DND-41 (cell line): ENCODE measurements at places on chromosomes 2 and 18.

DNA sequence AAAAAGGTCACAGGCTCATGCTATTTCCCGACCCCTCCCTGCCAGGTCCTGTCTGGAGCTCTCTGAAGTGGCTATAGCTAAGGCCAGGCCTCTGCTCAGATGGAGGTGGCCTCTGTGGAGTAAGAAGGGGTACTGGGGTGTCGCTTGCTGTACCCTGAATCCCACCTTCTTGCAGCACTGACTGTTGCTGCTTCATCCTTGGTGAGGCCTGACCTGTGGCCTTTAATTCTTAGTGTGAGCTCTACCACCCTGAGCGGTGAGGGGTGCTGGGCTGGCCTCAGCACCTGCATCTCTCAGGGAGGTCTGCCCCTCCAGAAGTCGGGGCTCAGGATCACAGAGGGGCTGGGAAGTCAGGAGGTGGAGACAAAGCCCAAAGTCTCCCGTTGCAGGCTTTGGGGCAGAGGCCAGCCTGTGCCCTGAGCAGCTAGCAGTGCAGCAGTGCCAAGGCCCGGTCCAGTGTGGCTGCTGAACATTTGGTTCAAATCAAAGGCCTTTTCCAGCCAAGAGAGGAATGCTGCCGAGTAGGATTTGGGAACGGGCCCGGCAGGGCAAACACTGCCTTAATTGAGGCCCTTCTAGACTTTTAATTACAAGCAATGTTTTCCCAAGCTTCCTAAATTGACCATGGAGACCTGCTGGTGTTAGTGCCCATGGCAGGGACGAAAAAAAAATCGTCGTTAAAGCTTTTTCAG, 133.5 kb upstream of the HAAO start:
- DNase-seq = no peak

- DNase-seq = no peak
Measured at GRCh38 chr2:162056796-162057399, 17.1 kb downstream of the DPP4 start.

DNA sequence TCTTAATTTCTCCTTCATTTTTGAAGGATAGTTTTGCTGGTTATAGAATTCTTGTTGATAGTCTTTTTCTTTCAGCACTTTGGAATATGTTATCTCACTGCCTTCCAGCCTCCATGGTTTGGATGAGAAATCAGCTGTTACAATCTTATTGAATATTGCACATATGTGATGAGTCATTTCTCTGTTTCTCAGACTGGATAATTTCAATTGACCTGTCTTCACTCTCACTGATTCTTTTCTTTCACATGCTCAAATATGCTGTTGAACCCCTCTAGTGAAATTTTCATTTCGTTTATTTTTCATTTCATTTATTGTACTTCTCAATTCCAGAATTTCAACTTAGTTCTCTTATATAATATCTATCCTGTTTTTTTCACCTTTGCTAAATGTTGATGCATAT, 22.2 kb downstream of the PDK1 start:
- DNase-seq = no peak

DNA sequence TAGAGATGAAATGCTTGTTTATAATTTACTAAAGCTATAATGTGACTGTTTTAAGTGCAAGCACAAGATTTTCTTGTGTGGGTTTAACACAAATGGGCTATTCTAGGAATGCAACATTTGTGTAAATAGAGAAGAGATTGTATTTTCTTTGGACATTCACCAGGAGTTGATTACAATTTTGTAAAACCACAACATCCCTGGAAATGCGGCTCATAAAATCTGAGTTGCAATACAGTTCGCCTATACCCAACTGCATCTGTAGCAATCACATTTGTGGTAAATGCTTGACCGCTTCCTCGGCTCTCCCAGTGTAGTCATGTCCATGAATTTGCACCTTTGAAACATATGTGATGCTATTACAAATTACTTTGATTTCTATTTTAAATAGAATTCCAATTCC, 348.7 kb upstream of the CDH20 start:
- DNase-seq = no peak

- no peak for DNase-seq
Measured at GRCh38 chr2:121382744-121383143, 97.7 kb upstream of the TFCP2L1 start.

- no peak for DNase-seq
Measured at GRCh38 chr2:48069769-48070168, 163.5 kb upstream of the FBXO11 start.

DNA sequence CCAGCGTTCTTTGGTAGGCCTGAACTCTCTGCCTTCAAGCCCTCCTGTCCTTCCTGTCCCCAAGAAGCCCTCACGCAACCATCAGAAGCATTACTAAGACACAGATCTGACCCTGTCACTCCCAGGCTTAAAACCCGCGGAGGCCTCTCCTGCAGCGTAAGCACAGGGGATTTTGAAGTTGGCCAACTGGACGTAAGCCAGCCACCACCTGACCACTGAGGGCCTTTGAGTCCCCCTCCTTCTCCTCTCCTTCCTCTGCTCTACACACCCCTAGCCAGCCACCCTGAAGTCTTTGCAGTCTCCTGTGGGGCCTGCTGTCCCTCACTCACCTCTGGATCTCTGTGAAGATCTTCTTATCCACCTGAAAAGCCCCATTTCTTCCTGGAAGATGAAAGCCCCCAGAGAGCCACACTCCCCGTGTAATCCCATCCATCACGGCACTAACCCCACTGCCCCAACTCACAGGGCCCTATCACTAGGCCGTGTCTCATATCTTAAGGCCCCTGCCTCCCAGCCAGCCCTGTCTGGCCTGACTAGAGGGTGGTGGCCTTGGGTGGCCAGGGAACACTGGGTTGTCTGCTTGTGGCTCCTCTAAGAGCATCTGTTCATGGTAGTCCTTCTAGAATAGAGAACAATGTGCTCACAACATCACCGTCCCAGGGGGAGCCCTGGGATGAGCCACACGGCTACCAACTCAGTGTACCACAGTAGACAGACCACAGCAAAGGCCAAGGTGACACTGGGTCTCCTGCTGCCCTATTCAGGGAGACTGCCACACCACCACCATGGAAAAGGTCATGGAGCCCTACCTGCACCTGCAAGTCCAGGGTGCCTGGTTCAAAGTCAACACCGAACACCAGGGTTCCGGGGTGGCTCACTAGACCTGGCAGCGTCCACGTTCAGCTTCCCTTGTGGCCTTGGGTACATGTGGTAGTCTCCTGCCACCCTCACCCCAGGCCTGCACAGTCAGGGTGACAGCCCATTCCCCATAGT, 191.6 kb downstream of the ZBTB7C start:
- DNase-seq = no peak

DNA sequence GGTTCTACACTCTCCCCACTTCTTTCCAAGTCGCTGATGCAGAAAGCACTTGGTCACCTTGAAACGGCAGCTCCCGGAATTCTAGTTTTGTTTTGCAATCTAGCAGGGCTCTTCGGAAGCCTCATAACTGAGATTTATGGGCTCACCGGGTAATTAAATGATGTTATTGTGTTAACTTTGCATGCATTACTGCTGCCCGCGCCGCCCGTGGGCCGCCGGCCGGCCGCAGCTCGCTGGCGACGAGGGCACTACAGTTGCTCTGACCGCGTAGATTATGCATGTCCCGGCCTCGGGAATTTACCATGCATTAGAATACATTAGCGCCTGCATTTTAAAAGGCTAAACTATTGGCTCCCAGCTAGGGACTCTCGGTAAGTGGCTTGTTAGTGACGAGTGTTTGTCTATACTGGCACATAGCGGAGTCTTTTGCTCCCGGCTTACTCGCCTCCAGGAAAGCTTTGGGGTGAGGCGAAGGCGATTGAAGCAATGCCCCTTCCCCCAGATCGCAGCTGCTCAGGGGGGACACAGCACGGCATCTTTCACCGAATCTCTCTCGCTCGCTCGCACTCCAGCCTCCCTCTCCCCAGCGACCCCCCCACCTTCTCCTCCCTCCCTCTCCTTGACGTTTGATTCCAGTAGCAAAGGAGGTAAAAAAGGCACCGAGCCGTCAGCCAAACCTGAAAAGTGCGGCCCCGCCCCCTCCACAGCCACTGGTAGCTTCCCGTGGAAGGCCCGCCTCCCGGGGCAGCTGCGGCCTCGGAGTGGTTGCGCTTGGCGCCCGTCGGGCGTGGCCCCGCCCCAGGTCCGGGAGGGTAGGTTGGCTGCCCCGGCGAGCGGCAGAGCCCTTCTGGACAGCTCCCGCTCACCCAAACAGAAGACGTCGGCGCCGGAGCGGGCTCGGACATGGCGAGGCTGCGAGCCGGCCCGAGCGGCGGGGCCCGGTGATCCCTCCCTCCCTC, at the start of gene ONECUT2:
Gene ONECUT2, plus strand, starts transcription at position 839 of the 959 bp plus-strand sequence. CDS start 343 bp downstream, outside the sequence.
- no peak for DNase-seq

GRCh38 chr2:235494716-235495372, 1.0 kb downstream of the AGAP1 start:
- no peak for DNase-seq

GRCh38 chr2:143582046-143582747, 453.0 kb downstream of the ARHGAP15 start:
- no peak for DNase-seq

DNA sequence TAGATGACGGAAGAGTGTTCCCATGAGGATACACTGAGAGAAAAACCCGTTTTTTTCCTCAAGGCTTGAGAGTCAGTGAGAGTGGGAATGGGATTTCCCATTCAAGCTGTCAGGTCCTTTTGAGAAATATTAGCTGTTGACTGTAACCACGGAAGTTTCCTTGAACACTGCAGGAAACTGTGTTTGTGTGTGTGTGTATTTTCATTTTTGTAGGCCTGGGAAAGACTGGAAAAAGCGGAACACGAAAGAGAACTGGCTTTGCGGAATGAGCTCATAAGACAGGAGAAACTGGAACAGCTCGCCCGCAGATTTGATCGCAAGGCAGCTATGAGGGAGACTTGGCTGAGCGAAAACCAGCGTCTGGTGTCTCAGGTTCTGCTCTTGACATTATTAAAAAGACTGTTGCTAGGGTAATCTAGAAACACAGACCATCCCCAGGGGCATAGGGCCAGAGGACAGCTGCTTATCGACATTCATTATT, 98.8 kb upstream of the EML6 start:
- DNase-seq = no peak

DNA sequence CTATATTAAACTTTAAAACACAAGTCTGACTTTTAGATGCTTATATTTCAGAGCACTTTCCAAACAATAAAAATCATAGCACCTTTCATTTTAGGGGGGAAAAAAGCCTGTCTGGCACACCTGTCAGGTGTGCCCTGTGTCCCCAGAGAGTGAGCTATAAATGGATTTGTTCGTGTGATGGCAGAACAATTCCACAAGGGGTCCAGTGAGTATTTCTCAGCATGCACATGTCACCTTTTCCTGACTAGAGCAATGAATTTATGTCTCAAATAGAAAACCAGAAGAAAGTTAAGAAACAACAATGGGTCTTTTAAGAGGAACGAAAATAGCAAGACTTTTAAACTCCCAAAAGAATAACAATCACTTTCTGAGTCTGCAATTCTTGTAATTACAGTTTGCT, 55.9 kb downstream of the ACVR1C start:
- no peak for DNase-seq

DNA sequence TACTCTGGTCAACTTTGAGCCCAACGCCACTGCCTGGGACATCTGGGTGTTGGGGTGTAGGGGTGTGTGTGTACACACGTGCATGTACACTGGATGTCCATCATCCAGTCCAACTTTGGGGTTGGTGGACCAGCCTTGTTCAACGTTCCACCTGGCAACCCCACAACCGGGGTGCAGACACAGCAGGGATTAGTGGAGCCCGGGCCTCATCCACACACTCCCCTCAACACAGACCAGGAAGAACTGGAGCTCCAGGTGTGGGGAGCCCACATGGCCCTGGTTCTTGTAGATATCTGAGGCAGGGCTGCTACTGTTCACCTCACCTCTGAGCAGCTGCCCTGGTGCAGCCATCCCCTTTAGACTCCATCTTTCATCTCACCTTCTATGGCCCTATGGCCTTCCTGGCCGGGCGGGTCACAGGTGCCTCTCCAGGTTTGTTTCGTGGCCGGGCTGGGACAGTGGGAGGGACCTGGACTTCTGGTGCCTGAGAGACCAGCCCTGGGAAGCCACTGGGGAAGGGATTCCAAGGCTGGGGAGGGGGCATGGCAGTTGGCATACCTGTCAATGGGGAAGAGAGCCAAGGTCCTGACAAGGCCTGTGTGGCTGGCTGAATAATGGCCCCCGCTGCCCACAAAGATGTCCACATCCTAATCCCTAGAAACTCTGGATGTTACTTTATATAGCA, 7.5 kb downstream of the NEU2 start:
- DNase-seq = no peak

DNA sequence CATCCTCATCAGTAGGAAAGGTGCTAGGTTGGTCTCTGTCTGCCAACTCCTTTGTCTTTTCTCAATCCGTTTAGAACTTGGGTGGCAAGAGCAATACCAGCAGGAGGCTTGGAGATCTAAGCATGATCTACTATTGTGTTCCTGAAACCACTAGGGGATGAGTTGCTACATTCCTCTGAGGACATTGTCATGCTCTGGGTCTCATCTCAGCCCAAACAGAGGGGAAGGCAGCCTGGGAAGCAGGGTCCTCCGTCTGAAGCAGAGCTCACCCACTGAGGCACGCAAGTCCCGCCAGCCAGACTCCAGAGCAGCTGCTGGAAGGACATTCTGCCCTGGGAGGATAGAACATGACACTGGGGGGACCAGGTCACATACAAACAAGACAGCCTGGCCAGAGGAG, 162.9 kb downstream of the MTCL1 start:
- no peak for DNase-seq

GRCh38 chr2:167733747-167734146, 513.6 kb downstream of the STK39 start:
- no peak for DNase-seq

DNA sequence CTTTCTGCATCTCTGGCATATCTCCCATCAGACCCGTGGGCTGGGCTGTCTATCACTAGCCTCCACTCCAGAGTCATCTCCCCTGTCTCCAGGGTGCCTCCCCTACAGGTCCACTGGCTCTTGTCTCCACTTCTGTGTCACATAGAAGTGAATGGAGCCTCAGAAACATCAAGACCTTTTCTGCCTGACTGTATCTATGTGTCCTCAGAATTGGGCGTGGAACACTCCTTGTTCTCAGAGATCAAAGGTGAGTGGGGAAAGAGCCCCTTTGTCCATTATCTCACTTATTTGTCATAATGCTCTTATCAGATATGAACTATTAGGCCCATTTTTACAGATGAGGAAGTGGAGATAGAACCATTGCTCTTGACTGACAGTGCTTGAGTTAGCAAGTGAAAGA, 211.0 kb downstream of the CYRIA start:
- DNase-seq = no peak

- DNase-seq = no peak
Measured at GRCh38 chr2:204205082-204205481, 268.5 kb downstream of the ICOS start.

DNA sequence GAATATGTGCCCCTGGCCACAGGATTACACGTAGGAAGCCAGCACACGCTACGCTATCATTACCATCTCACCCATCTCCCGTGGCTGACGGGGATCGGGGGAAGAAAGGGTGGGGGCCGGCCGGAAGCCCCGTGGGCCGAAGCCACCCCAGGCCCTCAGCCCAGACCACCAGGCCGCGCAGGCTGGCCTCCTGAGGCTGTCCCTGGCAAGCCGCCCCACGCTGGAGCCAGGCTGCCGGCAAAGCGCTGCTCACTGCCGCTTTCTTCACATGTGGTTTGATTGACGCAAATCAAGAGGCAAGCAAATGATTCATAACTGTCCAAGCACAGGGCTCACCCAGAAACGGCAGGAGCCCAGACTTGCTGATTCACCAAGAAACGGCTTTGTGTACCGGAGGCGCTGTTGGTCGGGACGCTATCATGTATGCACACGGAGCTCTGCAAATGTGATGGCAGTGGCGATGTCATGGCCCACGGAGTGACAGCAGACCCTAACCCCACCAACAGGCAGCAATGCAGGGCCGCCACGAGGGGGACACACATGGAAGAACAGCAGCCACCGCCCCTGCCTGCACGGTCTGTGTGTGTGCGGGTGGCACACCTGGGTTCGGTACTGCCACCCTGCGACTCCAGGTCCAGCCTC, 125.7 kb downstream of the HDAC4 start:
- peak; percentile 59 for DNase-seq
